Central memory CD4-positive, alpha-beta T cell (primary cell): ENCODE measurements at places on chromosomes 5 and 9.

DNA sequence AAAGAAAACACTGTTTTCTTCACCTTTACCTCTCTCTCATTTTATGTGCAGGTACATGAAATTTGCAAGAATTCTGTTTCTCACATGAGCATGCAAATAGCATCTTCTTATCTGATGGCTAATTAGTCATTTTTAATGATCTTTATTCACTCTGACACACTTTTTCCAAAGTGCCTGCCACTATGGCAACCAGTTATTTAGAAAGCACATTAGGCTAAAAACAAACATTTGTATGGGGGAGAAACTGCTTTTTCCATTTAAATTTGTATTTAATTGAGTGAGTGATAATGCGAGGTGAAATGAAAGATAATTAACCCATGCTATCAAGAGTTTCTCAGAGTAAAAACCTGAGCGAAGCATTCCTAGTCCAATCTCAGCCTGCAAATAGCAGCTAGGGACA is 365.0 kb downstream of the MAT2B start:
- no peak for DNase-seq

GRCh38 chr5:168513861-168514428 is 15.2 kb upstream of the FBLL1 start:
- DNase-seq, result no peak

GRCh38 chr9:123251741-123252140 is 16.6 kb downstream of the STRBP start:
- no peak for DNase-seq

DNA sequence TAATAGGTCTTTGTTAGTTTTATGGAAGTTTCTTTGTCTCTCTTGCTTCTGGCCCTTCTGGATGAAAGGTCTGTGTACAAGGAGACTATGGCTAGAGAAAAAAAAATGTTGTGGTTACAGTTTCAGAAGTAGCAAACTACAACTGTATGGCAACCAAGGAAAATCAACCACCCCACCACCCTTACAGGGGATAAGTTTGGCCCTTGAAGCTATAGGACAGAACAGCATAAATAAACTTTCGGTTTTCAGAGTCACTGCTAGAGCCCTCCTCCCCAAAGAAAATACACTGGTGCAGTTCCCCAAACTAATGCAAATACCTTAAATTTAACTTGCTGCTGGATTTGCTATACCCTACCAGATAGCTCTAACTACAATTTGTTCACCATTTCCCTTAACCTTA is 1216.7 kb downstream of the EFNA5 start:
- no peak for DNase-seq

GRCh38 chr5:156920861-156921431 is 42.1 kb downstream of the TIMD4 start:
- DNase-seq, result no peak

DNA sequence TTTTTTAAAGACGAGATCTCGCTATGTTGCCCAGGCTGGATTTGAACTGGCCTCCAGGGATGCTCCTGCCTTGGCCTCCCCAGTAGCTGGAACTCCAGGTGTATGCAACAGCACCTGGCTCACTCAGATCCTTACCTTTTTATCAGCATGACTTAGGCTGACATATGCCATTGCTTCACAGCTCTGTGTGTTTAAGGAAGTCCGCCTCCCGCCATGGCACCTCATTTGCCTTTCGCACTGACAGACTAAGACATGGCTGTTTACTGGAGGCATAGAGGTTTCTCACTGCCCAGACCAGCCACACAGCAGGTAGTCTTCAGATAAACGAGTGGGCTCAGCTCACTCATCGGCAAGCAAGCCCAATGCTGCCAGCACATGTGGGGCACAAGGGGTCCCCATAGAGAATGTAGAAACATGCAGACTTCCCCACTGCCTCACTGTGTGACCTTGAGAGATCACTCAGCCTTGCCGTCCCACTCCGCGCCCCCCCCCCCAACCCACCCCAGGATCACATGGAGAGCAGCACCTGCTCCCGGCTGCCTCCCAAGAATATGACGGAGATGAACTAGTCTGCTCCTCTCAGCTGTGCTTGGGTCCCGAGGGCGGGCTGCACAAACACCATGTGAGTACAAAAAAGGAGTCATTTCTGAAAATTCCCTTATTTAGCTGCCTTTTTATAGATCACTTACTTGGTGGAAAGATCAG is 62.8 kb downstream of the DCP2 start:
- DNase-seq, result no peak

GRCh38 chr5:67170767-67171166 is 25.8 kb downstream of the CD180 start:
- no peak for DNase-seq

DNA sequence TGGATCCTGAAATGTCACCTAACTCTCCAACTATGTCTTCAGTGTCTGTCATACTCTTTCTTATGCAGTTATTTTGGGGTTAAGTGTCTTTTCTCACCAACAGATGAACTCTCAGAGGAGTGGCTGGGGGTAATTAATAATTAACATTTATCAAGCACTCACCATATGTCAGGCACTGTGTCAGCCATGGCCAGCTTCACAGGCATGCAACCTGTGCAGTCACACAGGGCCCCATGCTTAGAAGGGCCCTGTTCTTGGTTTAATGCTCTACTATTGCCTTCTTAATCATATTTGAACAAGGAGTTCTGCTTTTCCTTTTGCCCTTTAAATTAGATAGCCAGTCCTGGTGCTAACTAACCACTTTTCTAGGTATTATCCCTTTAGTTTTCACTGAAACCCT is 3.4 kb upstream of the GRPEL2 start:
- DNase-seq, result no peak

DNA sequence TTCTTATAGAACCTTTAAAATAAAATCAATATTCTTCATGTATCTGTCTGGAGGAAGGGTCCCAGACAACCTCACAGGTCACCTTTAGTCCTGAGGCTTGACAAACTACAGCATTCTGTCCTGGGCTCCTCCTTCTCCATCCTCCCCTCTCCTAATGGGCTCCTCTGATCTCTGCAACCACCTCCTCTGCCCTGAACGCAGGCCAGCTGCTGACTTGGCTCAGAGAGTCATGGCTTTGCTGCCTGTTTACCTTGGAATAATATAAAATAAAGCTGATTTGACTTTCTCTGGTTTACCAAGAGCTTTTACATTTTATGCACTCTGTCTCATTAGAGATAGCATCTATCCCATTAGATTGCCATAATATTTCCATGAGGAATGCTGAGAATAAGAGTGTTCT is 159.4 kb downstream of the SEMA6A start:
- no peak for DNase-seq

DNA sequence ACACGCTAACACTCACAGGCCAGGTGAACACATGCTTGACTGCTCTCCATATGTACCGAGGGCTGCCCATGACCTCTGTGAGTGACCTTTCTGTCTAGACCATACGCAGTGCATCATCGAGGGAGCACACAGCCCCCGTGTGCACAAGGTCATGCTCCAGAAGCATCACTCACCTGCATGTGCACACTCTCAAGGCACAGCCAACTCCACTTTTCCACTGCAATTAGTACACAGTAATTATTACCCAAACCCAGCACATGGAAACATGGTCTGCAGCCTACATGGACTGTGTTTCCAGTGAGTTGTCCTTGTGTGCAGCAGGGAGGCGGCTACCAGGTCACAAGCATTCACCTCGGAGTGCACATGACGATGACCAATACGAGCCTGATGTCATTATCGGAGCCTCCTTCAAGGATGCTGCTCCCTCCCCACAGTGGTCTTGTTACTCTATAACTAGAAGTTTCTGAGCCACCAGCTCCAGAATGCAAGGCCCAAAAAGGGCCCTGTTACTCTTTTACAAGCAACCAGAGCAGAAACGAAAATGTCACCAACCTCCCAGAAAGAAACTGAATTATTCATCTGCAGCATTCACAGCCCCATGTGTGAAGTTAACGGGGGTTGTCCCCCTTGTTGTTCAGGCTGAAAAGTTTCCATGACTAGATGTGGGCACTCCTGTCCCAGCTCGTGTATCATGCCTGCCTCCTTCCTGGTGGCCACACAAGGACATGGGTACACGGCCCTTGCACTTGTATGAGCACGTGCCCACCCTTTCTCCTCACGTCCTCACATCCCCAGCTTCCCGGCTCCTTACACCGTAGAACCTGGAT is 31.2 kb downstream of the SEMA4D start:
- DNase-seq, result no peak

DNA sequence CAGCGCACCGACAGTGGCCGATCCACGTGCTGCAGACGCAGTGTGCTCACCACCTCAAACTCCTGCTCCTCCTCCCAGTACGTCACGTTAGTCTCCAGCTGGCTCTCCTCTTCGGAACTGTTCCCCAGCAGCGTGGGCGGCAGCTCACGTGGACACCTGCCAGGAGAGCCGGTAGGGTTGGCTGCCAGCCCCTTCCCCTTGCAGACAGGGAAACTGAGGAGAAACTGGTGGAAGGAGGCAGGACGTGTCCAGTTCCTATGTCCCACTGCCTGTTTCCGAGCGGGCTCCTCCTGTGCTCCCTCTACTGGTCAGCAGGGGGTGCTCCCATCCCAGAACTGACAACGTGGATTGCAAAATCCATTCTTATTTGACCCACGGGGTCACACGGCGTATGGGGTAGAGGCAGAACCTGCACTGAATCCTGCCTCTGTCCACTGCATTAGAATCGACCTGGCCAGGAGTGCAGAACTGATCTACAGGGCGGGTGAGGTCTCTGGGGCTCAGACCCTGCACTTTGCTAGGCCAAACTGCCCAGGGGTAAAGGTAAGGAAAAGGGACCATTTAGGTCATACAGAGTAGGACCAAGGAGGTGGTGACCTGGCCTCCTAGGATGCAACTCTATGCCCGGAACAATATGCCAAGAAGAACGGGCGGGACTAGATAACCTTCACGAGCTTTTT is 25.7 kb downstream of the PDGFRB start:
- DNase-seq, result no peak

DNA sequence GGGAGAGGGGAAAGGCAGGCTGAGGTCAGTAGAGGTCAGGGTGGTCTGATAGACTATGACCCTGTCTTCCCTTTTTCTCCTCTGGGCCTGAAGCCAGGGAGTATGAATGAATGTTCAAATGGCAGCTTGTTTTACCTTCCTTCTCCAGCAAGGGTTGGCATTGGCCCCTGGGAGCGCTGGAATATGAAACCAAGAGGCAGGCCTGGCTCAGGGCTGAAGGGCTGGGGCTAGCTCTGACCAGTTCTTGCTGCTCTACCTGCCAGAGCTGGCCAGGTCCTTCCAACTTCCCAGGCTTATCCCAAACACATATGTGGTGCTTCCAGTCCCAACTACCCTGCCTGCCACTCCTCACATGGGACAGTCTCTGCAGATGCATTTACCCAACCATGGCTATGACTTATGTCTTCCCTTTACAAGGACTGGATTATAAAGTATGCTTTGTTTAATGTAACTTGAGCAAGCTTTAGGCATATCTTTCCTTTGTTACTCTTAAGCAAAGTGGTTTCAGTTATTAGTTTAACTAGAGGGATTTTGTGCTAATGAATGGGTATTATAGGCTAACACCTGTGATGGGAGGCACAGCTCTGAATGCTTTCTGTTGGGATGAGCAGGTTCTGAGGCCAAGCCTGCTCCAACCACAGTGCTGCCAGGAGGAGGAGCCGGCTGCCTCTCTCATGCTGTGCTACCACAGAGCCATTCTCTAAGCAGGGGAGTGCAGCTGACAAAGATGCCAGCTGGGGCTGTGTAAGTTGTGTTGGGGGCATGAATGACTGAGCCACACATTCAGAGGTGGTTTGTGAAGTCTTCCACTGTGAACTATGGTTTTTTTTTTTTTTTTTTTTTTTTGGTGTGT is 6.1 kb downstream of the CCNI2 start:
- DNase-seq, result no peak

DNA sequence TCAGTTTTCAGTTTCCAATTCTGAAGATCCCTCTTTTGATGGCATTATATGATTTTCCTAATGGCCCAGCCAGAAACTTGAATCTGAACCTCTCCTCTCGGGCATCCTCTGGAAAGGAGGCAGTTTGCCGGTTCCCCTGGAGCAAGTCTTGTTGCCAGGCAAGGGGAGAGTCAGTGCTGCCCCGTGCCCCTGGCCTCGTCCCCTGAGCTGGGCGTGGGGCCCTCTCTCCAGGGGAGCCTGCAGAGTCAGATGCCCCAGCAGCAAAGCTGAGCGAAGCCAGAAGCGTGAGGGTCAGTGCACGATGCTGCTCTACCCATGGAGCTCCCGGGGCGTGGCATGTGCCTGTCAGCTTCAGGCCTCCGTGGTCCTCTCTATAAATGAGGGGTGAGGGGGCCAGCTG is 14.0 kb downstream of the OLFM1 start:
- no peak for DNase-seq

DNA sequence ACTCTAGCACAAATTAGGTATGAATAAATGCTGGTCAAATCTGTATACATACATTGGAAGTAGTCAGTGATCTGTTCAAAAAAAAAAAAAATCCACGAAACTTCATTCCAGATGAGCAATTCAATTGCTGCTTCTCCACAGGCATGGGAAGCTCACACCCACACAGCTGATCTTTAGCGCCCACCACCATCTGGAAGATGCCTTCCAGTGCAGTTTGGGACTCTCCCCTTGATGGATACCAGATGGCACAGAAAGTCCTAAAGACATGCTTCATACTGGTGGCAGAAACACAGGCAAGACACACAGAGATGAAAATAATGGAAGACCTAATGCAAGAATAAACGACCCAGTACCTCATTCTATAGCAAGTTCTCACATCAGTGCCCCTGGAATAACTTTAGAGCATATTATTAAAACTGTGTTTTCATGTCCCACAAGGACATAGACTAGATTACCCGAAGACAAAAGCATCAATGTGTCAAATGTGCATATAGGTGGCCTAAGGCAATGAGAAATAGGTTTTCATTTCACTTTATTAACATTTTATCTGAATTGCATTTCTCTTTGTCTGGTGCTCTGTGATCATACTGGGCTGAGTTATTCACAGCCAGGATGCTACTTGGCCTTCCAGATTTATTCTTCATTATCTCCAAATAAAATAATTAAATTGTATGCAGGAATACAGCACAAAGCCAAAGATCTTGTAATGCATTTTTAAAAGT is 135.4 kb upstream of the TAS2R1 start:
- DNase-seq, result no peak

GRCh38 chr5:79756076-79756475 is 66.4 kb downstream of the CMYA5 start:
- DNase-seq, result no peak

- DNase-seq, result no peak
These were observed 436.8 kb downstream of the TUSC1 start for GRCh38 chr9:25241421-25241820.

GRCh38 chr9:111069183-111069582 is 30.9 kb upstream of the LPAR1 start:
- DNase-seq, result no peak

- DNase-seq, result no peak
These were observed 623.7 kb downstream of the BNC2 start for GRCh38 chr9:16246785-16247184.

GRCh38 chr5:89397096-89397495 is 514.1 kb upstream of the MEF2C start:
- no peak for DNase-seq
